ENCODE measurements at places on chromosomes 3 and 15.

DNA sequence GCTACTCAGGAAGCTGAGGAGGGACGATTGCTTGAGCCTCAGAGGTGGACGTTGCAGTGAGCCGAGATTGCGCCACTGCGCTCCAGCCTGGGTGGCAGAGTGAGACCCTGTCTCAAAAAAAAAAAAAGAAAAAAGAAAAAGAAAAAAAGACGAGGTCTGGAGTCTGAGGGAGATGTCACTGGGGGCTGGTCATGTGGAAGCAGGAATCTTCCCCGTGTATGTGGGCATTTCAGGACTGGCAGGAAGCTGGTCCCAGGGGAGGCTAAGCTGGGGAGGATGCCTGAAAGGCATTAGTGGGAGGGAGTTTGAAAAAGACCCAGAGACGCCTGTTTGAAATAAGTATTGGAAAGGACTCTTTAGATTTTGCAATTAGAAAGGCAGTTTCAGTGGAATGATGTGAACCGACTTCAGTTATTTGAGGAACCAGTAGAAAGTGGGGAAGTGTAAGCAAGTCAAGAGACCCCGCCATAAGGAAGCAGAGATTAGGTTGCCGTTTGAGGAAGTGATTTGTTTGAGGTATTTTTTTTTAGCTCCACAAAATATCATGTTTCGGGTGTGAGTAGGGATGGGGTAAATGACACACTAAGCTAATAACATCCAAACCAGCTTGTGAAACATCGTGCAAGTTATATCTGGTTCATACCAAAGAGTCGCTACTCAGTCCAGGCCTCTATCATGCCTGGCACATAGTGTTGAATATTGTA, 55.5 kb downstream of the ST6GAL1 start:
- no peak for DNase-seq

DNA sequence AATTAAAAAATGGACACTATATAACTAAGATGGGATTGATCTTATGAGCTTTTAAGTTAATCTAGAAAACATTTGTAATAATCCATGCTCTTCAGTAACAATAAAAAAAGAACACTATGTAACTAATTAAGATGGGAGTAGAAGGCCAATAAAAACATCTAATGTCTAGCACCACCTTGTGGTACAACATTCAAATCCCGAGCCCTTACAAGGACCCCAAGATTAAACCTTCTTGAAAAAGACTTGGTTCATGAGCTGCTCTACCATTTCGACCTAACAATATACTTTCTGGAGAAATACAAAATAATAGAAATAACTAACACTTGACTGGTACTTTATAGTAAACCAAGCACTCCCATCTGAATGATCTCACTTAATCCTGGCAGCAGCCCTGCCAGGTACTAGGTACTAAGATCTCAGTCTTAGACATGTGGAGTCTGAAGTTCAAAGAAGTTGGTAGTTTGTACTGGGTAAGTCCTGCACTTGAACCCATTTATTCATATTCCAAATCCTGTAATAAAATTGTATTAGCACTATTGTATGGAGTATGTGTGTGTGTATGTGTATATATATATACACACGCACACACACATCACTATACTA, 21.8 kb downstream of the METTL6 start:
- DNase-seq, result peak; percentile 61

DNA sequence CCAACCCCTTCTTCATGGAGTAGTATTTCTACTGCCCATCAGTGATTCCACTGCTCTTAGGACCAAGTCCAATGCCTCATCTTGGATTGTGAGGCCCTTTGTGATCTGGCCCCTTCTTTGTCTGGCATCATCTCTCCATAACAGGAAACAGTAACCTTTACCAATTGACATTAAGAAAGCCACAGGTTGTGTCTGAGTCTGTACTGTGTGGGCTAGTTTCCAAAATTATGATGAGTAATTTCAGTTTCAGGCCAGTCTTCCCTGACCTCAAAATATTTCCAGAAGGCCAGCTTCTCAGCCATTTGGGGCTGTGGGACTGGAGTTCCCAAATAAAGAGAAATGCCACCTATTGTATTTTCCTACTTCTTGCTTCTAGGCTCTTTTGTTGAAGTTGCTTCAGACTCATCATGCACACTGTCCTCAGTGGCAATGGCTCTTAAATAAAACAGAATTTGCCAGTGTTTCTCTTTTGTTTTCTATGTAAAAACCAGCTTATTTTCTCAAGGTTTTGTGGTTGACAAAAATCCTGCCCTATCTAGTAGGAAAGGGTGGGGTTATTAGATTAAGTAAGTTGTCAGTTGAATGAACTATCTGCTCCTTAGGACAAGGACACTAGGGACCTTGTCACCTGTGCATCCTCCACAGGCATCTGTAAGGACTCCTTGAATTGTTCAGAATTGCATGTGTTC, 47.0 kb upstream of the ACKR4 start:
- DNase-seq, result no peak

GRCh38 chr3:103181160-103181559, 746.3 kb downstream of the ZPLD1 start:
- no peak for DNase-seq

DNA sequence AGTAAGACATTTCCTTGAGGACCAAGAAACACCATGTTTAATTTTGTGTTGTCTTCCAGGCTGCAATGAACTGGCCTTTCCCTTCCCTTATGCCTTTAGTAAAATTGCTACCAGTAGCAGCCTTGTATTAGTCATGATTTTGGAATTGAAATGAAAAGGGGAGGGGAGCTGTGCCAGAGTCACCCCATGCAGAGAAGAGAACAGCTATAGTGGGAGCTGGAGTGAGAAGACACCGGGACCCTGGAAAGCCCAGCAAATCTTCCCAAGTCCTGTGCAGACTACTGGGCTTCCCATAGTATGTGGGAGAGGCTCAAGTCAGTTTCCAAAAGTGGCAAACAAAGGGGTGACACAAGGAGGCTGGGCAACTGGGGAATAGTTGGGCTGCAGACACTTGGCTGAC, 178.5 kb downstream of the NR1D2 start:
- DNase-seq, result no peak

DNA sequence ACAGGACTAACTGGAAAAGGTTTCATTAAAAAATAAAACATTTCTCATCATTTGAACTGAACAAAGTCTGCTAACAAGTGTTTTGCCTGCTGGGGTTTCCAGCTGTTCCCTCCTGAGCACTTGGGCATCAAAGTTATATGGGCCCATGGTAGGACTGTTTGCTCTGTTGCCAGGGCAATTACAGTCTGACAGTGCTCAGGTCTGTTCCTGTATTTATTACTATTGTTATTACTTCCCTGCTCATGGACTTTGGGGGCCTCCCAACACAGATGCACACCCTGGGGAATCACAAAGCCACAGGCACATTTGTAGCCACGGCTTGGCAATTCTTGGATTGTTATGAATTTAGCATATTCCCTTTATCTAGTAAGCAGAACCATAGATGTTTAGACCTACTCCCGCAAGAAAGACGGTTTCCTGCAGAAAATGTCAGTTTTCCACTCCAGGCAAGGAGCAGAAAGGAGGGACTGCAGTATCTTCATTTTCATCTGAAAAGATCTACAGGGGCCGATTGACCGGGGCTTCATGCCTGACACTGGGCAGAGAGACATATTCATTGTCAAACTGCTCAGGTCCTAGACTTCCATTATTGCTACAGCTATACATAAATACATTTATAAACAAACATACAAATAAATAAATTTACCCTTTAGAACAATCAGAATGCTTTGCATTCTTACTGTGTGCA, 580.2 kb downstream of the AGBL1 start:
- no peak for DNase-seq

DNA sequence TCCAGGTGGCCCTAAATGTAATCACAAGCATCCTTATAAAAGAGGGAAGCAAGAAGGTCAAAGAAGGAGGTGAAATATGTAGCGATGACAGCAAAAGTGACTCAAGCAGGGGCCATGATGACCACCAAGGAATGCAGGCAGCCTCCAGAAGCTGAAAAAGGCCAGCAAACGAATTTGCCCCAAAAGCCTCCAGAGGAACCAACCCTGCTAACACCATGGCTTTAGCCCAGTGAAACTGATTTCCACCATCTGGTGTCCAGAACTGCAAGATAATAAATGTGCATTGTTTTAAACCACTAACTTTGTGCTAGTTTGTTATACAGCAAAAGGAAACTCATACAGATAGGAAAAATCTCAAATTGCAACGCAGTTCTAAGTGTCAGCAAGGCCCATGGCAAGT, 23.0 kb upstream of the RBSN start:
- DNase-seq, result no peak

GRCh38 chr15:80780416-80781221, 1.4 kb downstream of the CEMIP start:
- no peak for DNase-seq

DNA sequence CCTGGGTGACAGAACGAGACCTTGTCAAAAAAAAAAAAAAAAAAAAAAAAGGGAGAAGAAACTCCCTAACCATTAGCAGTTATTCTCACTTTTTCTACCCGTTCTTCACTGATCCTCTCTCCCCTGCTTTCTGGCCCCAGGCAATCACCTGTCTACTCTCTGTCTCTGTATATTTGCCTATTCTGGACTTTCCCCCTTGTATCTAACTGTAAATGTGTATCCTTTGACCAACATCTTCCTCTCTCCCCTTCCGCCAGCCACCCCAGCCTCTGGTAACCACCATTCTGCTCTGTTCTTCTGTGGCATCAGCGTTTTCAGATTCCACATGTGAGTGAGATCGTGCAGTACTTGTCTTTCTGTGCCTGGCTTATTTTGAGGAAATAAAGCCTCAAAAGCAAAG, 6.9 kb downstream of the CYFIP1 start:
- no peak for DNase-seq

DNA sequence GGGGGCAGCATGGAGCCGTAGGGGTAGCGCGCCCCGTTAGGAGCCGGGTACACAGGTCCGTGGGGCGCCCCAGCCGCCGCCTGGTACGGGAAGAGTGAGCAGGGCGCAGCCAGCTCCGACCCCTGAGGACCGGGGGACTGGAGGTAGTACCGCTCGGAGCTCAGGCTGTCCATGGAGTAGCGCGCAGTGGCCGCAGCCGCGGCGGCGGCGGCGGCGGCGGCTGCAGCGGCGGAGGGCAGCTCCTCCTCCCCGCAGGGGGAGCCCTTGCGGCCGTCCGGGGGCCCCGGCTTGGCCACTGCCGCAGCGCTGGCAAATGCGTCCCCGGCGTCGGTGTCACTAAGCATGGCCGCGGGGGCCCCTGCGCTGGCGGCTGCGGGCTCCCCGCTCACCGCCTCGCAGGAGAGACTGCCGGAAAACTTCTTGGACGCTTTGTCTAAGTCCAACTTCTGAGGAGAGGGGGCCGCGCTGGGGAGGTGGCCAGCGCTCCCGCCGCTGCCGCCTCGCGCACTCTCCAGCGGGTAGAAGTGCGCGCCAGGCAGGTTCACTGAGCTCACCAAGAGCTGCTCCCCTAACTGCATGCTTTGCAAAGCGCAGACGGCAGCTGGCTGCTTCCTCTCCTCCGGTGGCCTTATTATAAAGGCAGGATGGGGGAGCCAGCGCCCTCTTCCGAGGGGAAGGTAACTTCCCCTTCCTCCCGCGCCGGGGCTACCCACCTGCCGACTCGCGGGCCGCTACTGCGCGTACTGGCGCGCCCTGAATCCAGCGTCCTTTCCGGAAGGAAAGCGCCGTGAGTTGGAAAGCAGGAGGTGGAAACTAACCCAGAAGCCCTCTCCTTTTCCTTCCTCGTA, at the start of gene EOMES:
Gene EOMES (minus strand): TSS at position 607 of the 848 bp plus-strand sequence. CDS start 29 bp downstream, at position 578.
- DNase-seq, result peak; percentile 44

DNA sequence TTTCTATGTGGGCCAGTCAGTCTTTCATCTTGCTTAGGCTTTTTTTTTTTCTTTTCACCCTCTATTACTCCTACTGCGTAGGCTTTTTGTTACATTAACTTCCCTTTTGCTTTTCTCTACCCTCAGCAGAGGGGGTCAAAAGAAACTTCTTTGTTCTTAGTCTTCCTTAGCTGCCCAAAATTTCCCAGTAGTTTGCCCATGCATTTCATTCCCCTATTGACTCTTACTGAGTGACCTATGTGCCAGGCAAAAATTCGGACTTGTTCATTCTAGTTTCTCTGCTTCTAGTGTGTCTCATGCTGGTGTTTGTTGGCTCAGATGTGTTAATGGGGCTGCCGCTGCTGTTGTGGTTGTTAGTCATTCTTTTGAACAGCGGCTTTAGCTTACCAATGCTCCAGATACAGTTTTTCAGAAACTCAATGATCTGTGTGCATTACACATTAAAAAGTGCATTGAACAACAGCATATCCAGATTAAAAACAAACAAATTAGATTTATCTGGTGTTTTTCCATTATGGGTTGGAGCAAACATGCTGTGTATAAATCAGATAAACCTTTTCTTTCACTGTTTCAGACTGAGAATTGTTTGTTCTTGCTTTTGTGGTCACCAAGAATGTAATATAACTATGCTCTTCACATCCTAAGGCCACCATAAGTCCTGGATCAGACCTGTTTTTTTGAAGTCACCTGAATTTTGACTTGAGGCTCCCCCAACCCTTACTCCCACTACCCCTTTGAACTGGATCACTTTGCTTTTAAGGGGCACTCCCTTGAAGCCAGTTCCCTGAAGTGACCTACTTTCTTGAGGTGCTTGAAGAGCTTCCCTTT, 43.1 kb downstream of the PDE8A start:
- no peak for DNase-seq

DNA sequence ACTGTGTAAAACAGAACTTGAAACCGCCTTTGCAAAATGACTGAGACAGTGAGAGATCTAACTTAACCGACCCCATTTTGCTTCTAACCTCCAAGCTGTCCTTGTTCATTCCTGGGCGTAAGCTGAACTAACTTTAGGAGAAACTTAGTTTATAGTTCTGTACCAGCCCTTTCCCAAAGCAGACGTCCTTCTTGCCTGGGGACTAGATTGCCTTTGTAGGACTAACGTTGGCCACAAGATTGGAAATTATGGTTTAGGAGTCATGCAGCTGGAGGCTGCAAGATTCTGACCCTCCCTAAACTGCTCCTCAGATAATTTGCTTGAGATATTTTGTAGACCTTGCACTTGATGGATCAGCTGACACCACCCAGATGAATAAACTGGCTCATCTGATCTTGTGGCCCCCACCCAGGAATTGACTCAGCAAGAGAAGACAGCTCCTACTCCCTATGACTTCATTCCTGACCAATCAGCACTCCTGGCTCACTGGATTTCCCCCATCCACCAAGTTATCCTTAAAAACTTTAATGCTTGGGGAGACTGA, 219.9 kb upstream of the PROK2 start:
- no peak for DNase-seq

- no peak for DNase-seq
These were observed 70.5 kb downstream of the SUMF1 start for GRCh38 chr3:4396542-4396941.

GRCh38 chr3:37100411-37100810, 74.0 kb downstream of the LRRFIP2 start:
- no peak for DNase-seq

GRCh38 chr3:109831403-109831802, 494.1 kb upstream of the DPPA4 start:
- no peak for DNase-seq

DNA sequence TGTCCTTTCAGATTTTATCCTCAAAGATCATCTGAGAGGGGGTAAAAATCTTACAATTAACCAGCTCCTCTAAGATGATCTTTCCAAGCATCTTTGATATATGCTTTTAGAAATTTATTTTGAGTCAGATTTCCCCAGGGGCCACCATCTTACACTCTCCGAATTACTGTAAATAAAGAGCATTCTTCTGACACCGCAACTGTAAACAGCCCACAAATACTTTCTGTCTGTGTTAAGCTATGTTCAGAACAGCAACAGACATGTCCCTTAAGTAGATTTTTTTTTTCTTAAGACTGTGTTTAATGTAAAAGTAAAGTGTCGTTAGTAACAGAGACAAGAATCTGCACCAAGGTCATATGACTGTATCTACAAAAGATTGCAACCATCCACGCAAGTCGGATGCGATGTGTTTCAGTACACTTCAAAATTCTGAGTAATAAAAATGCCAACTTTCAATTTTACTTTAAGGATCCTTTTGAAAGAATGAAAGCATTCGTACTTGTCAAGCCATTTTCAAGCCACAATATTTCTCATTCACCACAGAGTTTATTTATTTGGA, 159.0 kb upstream of the KCNH8 start:
- no peak for DNase-seq
